Hepatic stellate cell (primary cell): ENCODE measurements at places on chromosomes 11 and 22.

DNA sequence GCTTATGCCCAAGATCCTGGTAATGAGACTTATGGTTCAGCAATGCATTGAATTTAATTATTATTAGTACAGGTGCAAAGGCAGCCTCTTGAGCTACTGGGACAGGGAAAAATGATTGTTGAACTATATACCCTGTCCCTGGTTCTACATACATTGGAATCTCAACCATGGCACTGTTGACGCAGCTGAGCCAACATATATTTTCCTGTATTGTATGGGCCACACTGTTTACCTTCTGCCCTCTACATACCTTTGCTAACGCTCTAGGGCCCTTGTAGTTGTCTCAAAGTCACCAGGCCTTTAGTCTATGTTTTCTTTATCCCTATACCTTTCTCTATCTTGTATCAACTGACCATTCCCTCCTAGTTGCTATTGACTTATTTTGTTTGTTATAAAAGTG lies 22.6 kb downstream of the KREMEN1 start:
- no peak for DNase-seq

DNA sequence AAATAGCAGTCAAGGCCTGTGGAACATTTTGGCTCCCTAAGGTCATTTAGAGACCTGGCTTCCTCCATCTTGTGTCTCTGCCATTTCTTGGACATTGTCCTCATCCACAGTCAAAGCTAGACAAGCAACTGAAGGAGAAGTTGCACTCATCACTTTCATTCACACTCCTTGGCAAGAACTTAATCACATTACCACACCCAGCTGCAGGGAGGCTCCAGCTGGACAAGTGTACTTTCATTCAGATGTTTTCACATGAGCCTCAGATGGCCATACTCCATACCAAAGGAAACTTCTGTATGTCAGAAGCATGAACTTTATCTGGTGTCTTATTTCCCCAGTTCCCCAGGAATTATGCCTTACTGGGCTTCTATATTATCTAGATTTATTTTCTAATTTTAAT lies 537.4 kb downstream of the TMEM135 start:
- no peak for DNase-seq

GRCh38 chr11:106399624-106400023 lies 322.2 kb downstream of the AASDHPPT start:
- no peak for DNase-seq

GRCh38 chr22:48456449-48456848 lies 1371.2 kb downstream of the BRD1 start:
- no peak for DNase-seq

GRCh38 chr11:69352715-69353319 lies 58.9 kb downstream of the MYEOV start:
- peak; percentile 86 for DNase-seq

DNA sequence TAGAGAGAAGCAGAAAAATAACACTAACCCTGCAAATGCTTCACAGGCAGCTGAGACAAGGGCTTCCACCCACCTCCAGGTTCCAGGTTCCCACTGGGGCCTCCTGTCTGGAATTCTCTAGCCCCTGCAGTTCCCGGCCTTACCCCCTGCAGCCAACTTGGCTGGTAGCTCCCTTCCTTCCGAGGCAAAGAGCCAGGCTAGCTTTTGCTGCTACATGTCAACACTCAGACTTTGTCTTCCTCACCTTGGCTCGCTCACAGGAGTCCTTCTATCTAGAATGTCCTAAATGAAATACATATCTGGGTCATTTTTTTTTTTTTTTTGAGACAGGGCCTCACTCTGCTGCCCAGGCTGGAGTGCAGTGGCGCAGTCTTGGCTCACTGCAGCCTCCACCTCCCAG lies 9.9 kb upstream of the TTLL1 start:
- no peak for DNase-seq

DNA sequence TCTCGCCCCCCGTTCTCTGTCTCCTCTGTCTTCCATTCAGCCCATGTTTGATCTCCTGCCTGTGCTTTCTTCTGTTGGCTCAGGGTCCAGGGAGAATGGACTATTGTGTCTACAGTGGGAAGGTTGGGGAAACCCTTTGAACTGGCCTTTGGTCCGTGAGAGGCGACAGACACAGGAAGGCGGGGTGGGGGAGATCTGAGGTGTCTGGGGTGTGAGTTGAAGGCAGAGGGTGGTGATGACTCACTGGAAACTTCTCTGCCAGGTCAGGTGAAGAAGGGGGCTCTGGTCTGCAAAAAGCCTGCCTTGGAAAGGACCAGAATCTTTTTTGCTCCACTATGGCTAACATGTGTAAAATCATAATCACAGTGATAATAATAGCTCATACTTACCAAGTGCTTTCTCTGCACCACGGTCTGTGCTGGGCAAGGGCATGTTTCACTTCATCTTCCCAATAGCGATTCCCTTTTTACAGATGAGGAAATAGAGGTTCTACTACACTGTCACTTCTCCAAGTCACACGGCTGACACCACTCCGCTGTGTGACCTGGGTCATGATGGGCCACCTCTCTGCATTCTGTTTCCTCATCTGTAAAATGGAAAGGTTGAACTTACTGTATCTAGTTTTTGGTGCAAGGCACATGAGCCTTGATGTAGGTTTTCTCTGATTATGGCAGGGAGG lies 99.8 kb upstream of the ALX4 start:
- DNase-seq, result no peak

DNA sequence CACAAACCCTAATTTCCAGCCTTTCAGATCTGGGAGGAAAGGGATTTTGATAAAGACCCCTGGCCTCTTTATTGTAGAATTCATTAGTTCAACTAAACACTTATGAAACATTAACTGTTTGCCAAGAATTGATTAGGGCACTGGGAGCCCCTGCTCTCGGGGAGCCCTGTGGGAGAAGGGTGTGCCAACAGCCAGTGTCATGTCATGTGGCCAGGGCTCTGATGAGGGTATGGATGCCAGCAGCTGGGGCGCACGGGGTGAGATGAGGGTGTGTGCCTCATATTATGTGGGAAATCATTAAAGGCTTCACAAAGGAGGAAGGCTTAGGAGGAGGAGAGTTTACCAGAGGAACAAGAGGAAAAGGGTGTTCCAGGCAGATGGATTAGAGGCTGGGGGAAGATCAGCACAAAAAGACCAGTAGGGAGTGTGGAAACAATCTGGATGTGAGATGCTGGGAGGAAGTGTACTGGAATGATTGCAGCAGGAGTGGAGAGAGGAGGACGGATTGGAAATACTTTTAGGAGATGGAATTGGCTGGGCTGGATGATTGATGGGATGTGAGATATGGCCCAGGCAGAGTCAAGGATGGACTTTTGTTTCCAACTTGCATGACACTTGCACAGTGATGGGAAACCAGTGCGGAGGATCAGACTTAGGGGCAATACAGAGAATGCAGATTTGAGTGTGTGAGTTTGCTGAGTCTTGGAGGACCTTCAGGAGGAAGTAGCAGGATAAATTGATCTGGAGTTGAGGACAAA lies 137.8 kb downstream of the CSNK2A3 start:
- no peak for DNase-seq

DNA sequence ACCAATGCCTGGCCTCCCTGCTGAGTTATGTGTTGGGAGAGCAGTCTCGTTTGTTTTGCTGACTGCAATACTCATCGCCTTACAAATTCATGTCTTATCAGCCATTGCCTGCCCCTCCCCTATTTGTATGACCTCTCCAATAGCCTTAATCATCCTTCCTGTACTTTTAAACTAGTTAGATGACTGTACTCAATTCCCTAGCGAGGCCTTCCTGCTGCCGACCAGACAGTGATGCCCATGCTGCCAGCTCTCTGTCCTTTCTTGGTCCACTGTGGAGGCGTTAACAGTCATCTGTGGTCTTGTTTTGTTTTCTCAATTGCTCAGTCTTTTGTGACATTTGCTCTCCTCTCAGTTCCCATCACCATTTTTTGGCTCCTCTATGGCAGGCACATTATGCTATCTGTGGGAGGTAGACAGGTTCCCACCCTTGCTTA lies 20.3 kb upstream of the YPEL1 start:
- peak; percentile 79 for DNase-seq

DNA sequence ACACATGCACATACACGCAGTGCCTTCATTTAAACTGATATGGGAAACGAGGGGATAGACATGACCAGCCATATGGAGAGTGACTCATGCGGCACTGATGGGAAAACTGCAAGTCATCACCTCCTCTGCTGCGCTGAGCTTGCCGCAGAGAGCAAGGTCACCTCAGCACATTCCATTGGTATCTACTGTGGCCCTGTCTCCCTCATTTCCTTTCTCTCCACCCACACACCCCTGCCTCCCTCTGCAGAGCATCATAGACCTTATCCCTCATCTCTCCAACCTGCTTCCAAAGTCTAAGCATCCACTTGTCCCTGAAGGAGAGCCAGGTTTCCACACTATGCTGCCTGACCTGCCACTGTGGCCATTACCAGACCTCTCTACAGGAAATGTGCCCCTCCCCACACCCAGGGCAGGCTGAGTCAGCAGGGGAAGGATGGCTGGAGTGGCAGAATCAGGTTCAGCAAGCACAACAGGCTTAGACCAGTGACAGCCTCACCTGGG lies 116.9 kb upstream of the SNX19 start:
- peak; percentile 87 for DNase-seq

GRCh38 chr11:104803776-104804175 lies 94.5 kb downstream of the CASP12 start:
- DNase-seq, result no peak

- no peak for DNase-seq
Measured at GRCh38 chr22:29718949-29719898, 579 bp upstream of the CABP7 start.

DNA sequence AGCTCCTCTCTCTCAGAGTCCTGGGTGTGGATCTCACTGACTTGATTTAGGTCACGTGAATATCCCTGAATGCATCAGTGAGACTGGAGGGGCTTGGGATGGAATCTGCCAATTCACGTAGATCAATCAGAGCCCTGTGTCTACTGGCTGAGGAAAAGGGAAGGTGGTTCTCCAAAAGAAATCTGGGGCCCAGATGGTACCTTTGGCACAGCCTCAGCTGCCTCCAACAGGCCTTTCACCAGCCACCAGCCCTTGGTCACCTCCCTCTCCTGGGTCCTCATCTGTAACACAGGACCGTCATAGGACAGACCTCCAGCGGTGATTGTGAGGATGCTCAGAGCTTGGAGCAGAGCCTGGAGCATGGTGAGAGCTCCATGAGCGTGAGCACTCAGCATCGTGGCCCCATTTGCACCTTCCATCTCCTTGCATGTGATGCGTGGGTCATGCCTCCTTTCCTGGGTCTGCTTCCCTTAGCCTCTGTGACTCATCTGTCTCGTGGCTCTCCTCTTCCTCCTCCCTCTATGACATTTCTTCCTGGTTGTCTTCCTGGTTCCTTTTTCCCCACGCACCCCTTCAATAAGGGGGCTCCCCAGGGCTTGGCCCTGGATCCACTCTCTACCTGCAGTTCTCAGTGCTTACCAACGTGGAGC lies 7.5 kb upstream of the MIEF1 start:
- no peak for DNase-seq

DNA sequence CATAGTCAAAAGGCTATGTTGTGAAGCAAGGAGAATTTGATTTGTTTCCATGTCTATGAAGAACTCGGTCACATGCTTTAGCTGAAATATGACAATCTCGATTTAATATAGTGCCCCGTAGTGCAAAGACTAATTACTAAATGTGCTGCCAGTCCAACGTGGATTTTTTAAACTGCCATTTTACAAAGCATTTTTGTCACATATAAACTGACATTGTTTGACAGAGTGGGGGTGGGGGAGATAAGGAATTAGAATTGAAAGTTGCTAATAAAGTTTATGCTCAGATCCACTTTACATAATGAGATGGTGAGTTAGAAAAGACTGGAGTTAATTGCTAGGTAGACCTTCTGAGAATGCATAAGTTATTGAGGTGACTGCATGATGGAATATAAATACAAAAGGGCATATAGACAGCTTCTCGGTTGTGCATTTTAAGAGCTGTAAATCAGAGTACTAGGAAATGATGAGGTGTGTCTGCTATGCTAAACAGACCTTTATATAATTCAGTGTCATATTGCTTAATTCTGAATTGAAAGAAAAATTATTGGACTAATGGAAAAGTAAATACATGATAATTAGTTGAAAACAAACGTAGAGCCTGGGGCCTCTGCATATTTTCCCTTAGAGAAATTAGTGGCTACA lies 158.9 kb upstream of the MTNR1B start:
- no peak for DNase-seq

GRCh38 chr11:73234471-73235181 lies 16.5 kb downstream of the P2RY2 start:
- DNase-seq, result no peak

DNA sequence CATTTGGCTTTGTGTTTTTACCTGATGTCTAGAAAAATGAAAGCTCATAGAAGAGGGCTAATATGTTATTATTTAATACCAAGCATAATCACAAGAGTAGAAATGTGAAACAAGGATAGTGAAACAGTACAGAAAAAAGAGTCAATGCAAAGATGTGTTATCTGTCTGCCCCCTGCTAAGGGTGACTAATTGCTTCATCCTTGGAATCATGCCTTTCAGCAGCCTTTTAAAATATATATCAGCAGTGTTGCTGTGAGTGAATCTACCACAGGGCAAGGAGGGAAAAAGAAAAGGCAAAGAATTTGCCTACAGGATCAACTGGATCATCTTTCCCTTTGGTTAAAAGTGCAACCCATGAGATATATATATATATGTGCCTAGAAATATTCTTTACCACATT lies 867.2 kb upstream of the RAG2 start:
- no peak for DNase-seq

DNA sequence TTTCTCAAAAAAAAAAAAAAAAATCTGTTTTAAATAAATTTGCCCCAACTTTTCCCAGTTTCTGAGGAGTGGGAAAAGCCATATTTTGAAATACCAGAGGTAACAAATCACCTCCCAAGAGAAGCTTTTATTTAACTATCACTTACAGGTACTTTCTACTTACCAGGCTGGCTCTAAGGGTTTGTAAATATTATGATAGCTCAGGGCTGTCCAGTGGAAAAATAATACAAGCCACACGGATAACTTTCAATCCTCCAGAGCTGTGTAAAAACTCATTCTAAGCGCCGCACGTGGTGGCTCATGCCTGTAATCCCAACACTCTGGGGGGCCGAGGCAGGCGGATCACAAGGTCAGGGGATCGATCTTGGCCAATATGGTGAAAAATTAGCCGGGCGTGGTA lies 5.6 kb upstream of the SEC14L4 start:
- DNase-seq, result no peak

DNA sequence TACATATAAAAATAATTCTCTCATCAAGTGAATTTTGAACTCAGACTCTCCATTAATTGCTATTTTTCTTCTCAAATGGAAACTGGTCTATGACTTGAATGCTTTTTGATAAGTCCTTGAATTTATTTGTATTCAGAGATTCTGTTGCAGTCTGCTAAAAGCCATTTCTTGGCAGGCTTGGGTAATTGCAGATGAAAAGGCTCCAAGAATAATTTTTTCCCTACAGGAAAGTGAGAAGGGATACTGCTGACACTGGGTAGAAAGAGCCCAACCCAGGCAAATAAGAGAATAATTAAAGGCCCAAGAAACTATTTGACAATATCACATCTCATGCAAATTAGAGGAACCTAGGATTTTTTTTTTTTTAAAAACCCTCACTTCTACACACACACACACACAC lies 246.5 kb upstream of the DDI1 start:
- no peak for DNase-seq

GRCh38 chr11:116352881-116353280 lies 419.9 kb downstream of the BUD13 start:
- DNase-seq, result no peak
